ENCODE measurements at places on chromosomes 4 and X. TPM values are rescaled to one million over a fixed set of nuclear protein-coding genes. Genes with fewer than 3 reads are reported as not detected.

The VCX2 gene
- total RNA-seq, result not detected

The IQCM gene
- total RNA-seq, result 0.17 TPM

The GPR173 gene
- 3.4 TPM for total RNA-seq

The ZCCHC4 gene
- total RNA-seq, result 14.6 TPM

The TRPC3 gene
- total RNA-seq, result 0.21 TPM

The HPGD gene
- 6.2 TPM for total RNA-seq

The MAEA gene
- total RNA-seq, result 80.6 TPM

The S100G gene
- total RNA-seq, result not detected

The ARAP2 gene
- total RNA-seq, result 1.7 TPM

The CDS1 gene
- 4.5 TPM for total RNA-seq

The WNK3 gene
- total RNA-seq, result 13.0 TPM

The CT45A7 gene
- not detected for total RNA-seq

The MAGEB1 gene
- 0.30 TPM for total RNA-seq

The SFRP2 gene
- total RNA-seq, result 140 TPM

The SRPK3 gene
- total RNA-seq, result not detected

The NAT8L gene
- 5.2 TPM for total RNA-seq

The XAGE1B gene
- total RNA-seq, result not detected

The USP51 gene
- total RNA-seq, result 6.7 TPM

The MBTPS2 gene
- 3.6 TPM for total RNA-seq

The PABPC4L gene
- 3.7 TPM for total RNA-seq

The GAGE1 gene
- total RNA-seq, result not detected

The NALF2 gene
- total RNA-seq, result 5.4 TPM

The MAGEA11 gene
- 0.18 TPM for total RNA-seq

The BEND4 gene
- total RNA-seq, result 8.8 TPM

The SPANXN5 gene
- total RNA-seq, result not detected

The BCAP31 gene
- total RNA-seq, result 95.0 TPM

The AMMECR1 gene
- total RNA-seq, result 34.4 TPM

The C4orf50 gene
- 0.11 TPM for total RNA-seq

The LEF1 gene
- 0.28 TPM for total RNA-seq

The PALLD gene
- 10.3 TPM for total RNA-seq

Data from H7 (cell line).